Pancreas (tissue), 10 donors: ENCODE measurements at places on chromosomes 3 and 15.

DNA sequence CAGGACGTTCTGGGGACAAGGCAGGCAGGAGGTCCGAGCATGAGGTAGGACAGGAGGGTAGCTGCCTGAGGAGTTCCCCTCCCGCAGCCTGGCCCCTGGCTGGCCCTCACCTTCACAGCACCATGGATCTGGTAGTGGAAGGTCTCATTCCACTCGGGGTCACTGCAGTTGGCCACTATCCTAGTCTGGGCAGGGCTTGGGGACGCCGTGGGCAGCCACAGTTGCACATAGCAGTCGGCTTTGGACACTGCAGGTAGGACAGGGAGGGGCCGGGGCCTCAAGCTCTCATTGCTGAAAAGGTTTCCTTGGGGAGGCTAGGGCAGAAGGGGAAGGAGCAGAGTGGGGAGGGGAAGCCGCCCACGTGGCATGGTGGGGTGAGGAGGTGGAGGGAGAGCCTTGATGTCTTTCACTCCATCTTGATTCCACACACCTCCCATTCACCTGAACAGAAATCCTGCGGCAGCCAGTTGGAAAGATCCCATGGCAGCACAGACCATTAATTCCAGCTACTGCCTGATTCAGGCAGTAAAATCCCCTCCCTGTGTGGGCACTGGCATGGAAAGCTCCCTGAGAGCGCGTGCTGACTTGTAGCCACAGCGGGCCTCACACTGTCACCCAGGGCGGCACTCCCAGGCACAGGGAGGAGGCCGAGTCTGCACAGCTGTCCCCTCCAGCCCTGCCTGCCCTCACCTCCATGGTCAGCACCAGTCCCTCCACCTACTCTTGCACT is 2.1 kb downstream of the PLA2G4F start:
- no peak overlapping the region for H3K27ac ChIP-seq
- peaks cover 12% of the 10 kb centered on the region for H3K4me1 ChIP-seq
- no peak overlapping the region for H3K4me3 ChIP-seq
- DNase-seq, result no peak

DNA sequence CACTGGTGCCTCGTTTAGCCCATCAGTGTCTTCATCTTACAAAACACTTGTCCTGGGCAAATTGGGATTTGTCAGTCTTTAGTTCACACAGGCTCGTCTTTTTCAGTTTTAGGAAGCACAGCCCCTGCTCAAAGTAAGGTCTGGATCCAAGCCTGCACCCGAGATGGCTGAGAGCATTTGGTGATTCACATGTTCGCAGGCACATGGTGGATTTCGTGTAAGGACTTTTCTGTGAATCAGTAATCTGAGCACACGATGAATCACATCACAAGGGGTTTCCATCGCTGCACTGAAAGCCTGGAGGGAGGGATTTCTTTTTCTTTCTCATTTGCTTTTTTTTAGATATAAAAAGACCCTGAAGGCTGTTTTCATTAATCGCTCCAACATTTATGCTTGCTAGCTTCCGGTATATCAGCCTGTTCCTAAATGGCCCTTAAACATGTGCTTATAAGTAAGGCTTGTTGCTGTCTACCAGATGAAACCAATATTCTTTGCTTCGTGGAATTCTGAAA is 435.6 kb upstream of the ATP10A start:
- no peak overlapping the region for H3K4me3 ChIP-seq

- DNase-seq, result no peak
- no peaks in the 10 kb centered on the region for H3K4me1 ChIP-seq
- no peaks in the 10 kb centered on the region for H3K36me3 ChIP-seq
- H3K4me3 ChIP-seq, result no peak overlapping the region
Observed at GRCh38 chr3:105523501-105523900, 156.8 kb downstream of the ALCAM start.

- no peaks in the 10 kb centered on the region for H3K4me1 ChIP-seq
- H3K27me3 ChIP-seq, result no peaks in the 10 kb centered on the region
- no peak overlapping the region for H3K27ac ChIP-seq
- H3K36me3 ChIP-seq, result no peaks in the 10 kb centered on the region
- DNase-seq, result no peak
Observed at GRCh38 chr3:180747805-180748361, 68.6 kb upstream of the CCDC39 start.

- no peaks in the 10 kb centered on the region for H3K27me3 ChIP-seq
- H3K36me3 ChIP-seq, result peaks cover 10% of the 10 kb centered on the region
- no peak for DNase-seq
Observed at GRCh38 chr15:90459368-90459767, 70.4 kb upstream of the CRTC3 start.

GRCh38 chr3:160374472-160374871 is 24.6 kb downstream of the IFT80 start:
- no peaks in the 10 kb centered on the region for H3K4me1 ChIP-seq
- H3K4me3 ChIP-seq, result no peak overlapping the region
- DNase-seq, result no peak
- no peaks in the 10 kb centered on the region for H3K27me3 ChIP-seq
- H3K27ac ChIP-seq, result no peak overlapping the region

DNA sequence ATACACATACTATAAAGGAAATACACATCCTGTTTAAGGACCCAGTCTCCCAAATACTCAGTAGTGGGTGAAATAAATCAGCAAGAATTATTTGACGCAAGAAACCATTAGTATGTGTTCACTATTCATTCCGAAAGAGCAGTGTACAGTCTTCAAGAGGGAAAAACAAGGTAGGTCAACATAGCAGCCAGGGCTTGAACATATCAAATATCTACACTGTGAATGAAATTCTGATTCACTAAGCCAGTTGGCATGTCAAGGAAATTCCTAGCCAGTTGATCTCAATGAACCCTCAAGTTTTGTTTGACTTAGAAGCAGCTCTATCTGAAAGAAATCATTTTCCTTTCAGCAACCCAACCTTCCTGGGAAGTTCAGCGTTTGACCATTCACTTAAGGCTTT is 99.0 kb downstream of the CNTN3 start:
- no peaks in the 10 kb centered on the region for H3K4me1 ChIP-seq
- no peak overlapping the region for H3K27ac ChIP-seq
- DNase-seq, result no peak
- H3K27me3 ChIP-seq, result no peaks in the 10 kb centered on the region
- no peaks in the 10 kb centered on the region for H3K36me3 ChIP-seq

- H3K27me3 ChIP-seq, result no peaks in the 10 kb centered on the region
- H3K4me3 ChIP-seq, result no peak overlapping the region
- H3K4me1 ChIP-seq, result no peaks in the 10 kb centered on the region
- H3K27ac ChIP-seq, result no peak overlapping the region
- no peak for DNase-seq
- H3K36me3 ChIP-seq, result no peaks in the 10 kb centered on the region
Observed at GRCh38 chr3:106323586-106323985, 454.8 kb upstream of the CBLB start.

- H3K27me3 ChIP-seq, result no peaks in the 10 kb centered on the region
- no peak overlapping the region for H3K27ac ChIP-seq
- H3K4me1 ChIP-seq, result no peaks in the 10 kb centered on the region
- no peaks in the 10 kb centered on the region for H3K36me3 ChIP-seq
Observed at GRCh38 chr3:52327486-52328290, 11.6 kb downstream of the DNAH1 start.

DNA sequence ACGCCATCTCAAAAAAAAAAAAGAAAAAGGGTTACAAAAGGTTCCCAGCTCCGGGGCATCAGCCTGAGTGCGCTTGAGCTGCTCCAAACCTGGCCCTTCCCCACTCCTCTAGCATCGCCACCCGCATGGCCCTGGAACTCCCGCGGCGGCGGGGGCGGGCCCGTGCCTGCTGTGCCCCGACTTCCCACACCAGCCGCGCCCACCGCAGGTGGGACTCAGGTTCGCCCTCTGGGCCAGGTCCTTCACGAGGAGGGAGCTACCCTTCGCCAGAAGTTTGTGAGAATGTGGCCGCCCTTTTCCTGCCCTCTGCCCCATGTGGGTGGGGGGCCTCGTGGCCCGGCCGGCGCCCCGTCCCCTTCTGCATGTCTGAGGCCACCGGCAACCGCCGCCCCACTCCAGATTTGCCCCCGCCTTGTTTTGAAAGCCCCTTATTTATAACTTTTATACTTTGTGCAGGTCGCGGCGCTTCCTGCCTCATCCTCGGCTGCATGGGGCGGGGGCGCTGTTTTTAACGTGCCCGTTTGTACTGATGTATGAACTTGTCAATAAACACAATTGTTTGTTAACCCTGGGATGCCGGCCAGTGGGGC is 507 bp upstream of the JMJD7 start:
- no peak overlapping the region for H3K27ac ChIP-seq
- DNase-seq, result no peak
- no peaks in the 10 kb centered on the region for H3K27me3 ChIP-seq
- peak overlapping the region; percentile 21 for H3K4me3 ChIP-seq

GRCh38 chr3:106208251-106208650 is 339.4 kb upstream of the CBLB start:
- no peaks in the 10 kb centered on the region for H3K36me3 ChIP-seq
- no peaks in the 10 kb centered on the region for H3K27me3 ChIP-seq
- no peak overlapping the region for H3K27ac ChIP-seq
- DNase-seq, result no peak
- H3K4me3 ChIP-seq, result no peak overlapping the region

GRCh38 chr3:97713634-97714033 is 50.9 kb upstream of the ARL6 start:
- DNase-seq, result no peak
- H3K4me1 ChIP-seq, result no peaks in the 10 kb centered on the region
- no peak overlapping the region for H3K27ac ChIP-seq
- H3K4me3 ChIP-seq, result no peak overlapping the region
- H3K36me3 ChIP-seq, result no peaks in the 10 kb centered on the region
- H3K27me3 ChIP-seq, result no peaks in the 10 kb centered on the region

GRCh38 chr15:45429941-45430792 is 51.8 kb upstream of the GATM start:
- H3K4me1 ChIP-seq, result peaks cover 10% of the 10 kb centered on the region
- peak overlapping the region; percentile 58 for H3K4me3 ChIP-seq
- peak overlapping the region; percentile 38 for H3K27ac ChIP-seq

GRCh38 chr3:126921085-126921824 is 61.7 kb upstream of the PLXNA1 start:
- no peak for DNase-seq
- H3K4me3 ChIP-seq, result no peak overlapping the region
- H3K36me3 ChIP-seq, result no peaks in the 10 kb centered on the region
- H3K27me3 ChIP-seq, result no peaks in the 10 kb centered on the region

GRCh38 chr3:195356151-195357086 is 85.5 kb upstream of the XXYLT1 start:
- H3K27ac ChIP-seq, result no peak overlapping the region
- no peak for DNase-seq
- no peaks in the 10 kb centered on the region for H3K36me3 ChIP-seq
- no peaks in the 10 kb centered on the region for H3K27me3 ChIP-seq
- no peak overlapping the region for H3K4me3 ChIP-seq
- H3K4me1 ChIP-seq, result no peaks in the 10 kb centered on the region

- no peaks in the 10 kb centered on the region for H3K4me1 ChIP-seq
- H3K4me3 ChIP-seq, result no peak overlapping the region
- H3K36me3 ChIP-seq, result no peaks in the 10 kb centered on the region
- no peak for DNase-seq
- no peak overlapping the region for H3K27ac ChIP-seq
Observed at GRCh38 chr3:52939600-52939999, 42.3 kb upstream of the STIMATE start.

DNA sequence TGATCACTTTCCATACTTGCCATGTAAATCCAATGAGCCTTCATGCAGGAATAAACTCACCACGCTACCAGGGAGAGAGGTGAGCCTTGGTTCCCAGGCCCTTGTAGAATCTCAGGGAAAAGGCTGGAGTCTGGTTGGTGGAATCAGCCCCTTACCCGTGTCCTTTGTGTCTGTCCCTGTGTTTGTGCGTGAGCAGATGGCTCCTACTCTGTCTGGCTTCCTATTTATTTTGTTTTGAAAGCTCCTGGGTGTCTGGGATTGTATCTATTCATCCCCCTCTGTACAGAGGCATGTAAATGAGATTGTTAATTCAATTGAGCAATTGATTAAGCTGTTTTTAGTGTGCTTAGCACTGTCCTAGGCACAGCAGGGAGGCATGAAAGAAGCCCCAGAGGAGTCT is 278.1 kb downstream of the THSD4 start:
- no peak for DNase-seq
- no peaks in the 10 kb centered on the region for H3K27me3 ChIP-seq
- no peaks in the 10 kb centered on the region for H3K36me3 ChIP-seq
- H3K4me1 ChIP-seq, result no peaks in the 10 kb centered on the region

- no peak overlapping the region for H3K4me3 ChIP-seq
- no peak for DNase-seq
- H3K36me3 ChIP-seq, result no peaks in the 10 kb centered on the region
- H3K27me3 ChIP-seq, result no peaks in the 10 kb centered on the region
- no peaks in the 10 kb centered on the region for H3K4me1 ChIP-seq
Observed at GRCh38 chr3:19384868-19385267, 236.6 kb downstream of the KCNH8 start.

DNA sequence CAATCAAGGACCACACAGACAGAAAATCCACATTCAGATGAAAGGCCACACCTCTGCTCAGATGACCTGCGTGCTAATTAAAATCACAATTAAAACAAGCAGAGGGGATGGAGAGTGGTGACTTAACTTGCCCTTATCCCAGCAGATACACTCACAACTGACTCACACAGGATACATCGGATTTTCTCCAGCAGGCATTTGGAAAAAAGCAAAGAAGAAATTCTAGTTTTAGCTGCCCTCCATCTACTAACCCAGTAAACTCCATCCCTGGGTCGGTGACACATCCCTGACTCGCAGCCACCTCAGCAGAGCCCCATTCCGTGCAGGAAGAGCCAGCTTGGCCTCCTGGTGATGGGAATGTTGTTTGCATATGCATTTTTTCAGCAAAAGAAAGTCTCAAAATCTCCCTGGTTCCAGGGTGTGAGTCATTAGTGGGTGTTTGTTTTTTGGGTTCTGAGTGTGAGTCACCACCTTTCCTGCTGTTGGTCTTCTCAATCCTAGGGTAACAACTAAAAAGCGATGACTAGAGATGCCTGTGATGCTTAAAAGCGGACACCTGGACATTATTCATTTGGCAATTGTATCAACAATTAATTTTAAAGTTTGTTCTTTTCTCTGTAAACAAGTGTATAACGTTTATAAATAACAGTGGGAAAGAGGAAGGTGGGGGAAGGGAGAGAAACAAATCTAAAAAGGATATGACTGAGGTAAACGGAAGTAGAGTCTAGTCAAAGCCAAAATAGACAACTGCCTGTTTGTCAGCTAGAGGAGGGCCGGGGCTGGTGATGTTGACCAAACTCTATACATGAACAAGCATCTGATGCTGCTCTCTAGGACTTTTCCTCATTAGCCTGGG is 49.8 kb upstream of the SLC4A7 start:
- DNase-seq, result peak; percentile 13
- no peak overlapping the region for H3K27ac ChIP-seq
- H3K4me3 ChIP-seq, result no peak overlapping the region
- no peaks in the 10 kb centered on the region for H3K27me3 ChIP-seq
- H3K4me1 ChIP-seq, result peaks cover 3% of the 10 kb centered on the region

GRCh38 chr15:90489514-90489913 is 40.2 kb upstream of the CRTC3 start:
- no peaks in the 10 kb centered on the region for H3K4me1 ChIP-seq
- DNase-seq, result no peak
- H3K27me3 ChIP-seq, result no peaks in the 10 kb centered on the region
- H3K4me3 ChIP-seq, result no peak overlapping the region

- H3K27ac ChIP-seq, result no peak overlapping the region
- H3K4me3 ChIP-seq, result no peak overlapping the region
- DNase-seq, result no peak
- H3K4me1 ChIP-seq, result peaks cover 5% of the 10 kb centered on the region
- no peaks in the 10 kb centered on the region for H3K27me3 ChIP-seq
Observed at GRCh38 chr3:155233213-155233612, 60.3 kb downstream of the STRIT1 start.
